ENCODE measurements at places on chromosomes 6 and 20.

DNA sequence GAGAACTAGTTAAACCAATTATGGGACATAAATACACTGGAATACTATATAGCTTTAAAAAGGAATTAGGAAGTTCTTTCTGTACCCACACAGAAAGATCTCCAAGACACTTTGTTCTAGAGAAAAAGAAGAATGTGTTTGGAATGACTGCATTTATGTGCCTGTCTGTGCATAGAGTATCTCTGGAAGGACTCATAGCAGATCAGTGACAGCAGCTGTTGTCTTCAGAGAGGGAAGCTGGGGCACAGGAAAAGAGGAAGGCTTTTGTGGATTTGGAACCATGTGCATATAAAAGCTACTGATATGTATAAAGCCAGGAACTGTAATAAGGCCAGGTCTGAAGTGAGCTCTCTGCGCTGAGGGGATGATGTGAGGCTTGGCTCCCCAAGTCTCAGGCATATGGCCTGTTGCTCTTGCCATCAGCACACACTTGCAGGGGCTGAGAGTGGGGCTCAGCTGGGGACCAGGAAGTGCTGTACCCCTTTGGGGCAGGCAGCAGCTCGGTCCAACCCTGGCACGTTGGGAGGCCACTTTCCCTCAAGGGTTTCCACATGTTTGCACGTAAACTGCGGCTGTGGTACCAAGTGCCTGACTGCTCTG, 31.8 kb upstream of the CCDC167 start:
- no peak for DNase-seq

- no peak for DNase-seq
Measured at GRCh38 chr6:91465393-91465792, 878.5 kb upstream of the MAP3K7 start.

DNA sequence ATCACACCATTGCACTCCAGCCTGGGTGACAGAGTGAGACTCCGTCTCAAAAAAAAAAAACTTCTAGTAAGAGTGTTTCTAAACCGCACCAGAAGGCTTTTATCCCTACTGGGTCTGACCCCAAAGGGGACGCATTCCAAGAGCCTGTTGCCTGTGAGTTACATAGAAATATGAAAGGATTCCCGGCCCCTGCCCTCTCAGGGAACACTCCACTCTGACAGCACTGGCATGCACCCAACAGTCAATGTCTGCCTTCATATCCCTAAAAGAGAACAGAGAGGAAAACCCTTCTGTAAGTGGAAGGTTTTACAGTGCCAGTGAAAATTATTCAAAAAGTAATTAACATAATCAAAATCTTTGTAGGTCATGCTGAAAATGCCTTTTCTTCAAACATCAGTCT, 117.1 kb upstream of the PTPRT start:
- no peak for DNase-seq

DNA sequence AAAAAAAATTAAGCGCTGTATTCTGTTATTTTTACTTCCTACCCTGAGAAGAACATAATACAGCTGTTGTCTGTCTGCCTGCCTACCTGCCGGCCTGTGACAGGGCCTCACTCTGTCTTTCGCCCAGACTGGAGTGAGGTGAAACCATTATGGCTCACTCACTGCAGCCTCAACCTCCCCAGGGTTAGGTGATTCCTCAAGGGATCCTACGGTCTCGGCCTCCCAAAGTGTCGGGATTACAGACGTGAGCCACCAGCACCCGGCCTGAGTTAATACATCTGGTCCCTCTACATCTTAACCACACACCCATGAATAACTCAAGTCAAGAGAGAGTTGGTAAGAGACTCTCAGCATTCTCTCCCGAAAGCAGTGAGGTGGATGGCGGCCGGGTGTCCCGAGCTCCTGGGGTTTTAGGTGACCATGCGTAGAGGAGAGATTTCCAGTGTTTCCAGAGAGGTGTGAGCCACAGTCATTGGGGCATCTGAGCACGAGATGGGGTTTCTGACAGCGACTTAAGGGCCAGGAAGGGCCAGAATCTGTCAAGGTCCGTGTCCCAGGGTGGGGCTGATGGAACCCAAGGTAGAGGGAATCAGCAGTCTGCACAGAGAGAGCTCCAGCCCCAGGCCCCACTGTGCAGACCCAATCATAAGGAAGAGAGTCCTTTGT, 1954.4 kb upstream of the DEFB115 start:
- no peak for DNase-seq

DNA sequence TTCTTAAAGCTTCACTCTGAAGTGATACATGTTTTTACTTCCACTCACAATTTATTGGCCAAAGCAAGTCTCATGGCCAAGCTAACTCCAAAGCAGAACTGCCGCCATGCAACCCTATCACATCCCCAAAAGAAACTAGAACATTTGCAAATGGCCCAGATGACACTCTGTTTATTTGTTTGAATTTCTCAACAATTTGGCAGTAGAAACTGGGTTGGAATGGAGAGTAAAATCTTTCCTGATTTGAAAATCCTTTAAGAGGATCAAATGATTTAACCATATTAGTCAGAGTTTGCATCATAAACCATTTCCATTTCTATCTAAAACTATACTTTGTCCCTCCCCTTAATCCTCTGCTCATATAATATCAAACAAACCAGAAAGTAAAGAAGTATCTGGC, 39.1 kb upstream of the E2F3 start:
- no peak for DNase-seq

GRCh38 chr20:22921595-22922421, 113.3 kb upstream of the SSTR4 start:
- no peak for DNase-seq

Measured in left ventricle myocardium inferior (tissue), 1 donor.